ENCODE measurements at places on chromosomes 16 and 17.

- DNase-seq = no peak
Observed at GRCh38 chr17:70344386-70345060, 175.2 kb downstream of the KCNJ2 start.

DNA sequence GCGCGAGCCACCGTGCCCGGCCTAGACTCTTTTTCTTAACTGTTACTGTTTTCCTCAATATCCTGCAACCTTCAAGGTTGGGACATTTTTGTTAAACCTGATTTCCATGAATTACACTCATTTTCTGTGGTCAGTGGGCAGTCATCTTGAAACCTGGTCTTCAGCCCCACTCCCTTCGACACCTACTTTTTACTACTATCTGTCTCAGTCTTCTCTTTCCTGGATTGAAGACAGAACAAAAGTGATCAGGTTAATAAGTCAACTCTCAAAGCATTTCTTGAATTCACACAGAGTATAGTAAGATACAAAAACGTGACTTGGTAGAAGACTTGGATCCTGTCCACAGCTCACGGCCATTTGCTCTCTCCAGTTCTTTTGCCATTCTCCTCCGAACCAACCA lies 6.1 kb downstream of the MINK1 start:
- DNase-seq = no peak

- DNase-seq = no peak
Observed at GRCh38 chr17:40937384-40937819, at the start of gene KRT23. Gene KRT23, minus strand, starts transcription at chr17:40937646. Its CDS starts 1,043 bp downstream, at chr17:40936603.

- DNase-seq = peak; percentile 62
Observed at GRCh38 chr17:68821860-68822696, 133.1 kb downstream of the ABCA8 start.

DNA sequence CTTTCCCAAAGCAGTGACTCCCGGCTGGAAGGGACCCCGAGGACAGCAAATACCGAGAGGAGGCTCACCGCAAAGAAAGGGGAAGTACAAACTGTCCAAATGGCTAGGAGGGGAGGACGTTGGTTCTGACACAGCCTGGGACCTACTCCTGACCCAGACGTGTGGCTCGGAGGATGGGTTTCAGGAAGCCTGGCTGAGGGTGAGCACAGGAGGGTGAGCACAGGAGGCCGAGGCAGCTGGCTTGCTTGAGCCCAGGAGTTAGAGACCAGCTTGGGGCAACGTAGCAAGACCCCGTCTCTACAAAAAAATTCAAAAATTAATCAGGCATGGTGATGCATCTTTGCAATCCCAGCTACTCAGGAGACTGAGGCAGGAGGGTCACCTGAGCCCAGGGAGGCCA lies 83.2 kb downstream of the C16orf78 start:
- no peak for DNase-seq

DNA sequence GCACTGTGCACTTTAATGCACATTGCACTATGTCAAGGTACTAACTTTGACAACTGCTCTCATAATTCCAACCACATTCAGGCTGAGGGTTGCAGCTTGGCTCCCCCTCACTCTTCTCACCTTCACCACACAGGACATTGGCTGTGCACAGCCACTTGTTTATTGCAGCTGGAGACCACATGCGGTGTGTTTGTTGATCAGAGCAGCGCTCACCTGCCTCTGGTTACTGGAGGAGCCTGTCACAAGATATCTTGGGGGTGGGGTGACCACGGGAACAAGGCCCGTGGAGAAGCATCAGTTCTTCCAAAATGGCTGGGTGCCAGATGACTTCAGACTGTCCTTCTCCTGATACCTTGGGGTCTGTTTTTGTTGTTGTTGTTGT lies 10.6 kb upstream of the CCL5 start:
- no peak for DNase-seq

- DNase-seq = no peak
Observed at GRCh38 chr16:84600343-84601229, 17.3 kb downstream of the COTL1 start.

DNA sequence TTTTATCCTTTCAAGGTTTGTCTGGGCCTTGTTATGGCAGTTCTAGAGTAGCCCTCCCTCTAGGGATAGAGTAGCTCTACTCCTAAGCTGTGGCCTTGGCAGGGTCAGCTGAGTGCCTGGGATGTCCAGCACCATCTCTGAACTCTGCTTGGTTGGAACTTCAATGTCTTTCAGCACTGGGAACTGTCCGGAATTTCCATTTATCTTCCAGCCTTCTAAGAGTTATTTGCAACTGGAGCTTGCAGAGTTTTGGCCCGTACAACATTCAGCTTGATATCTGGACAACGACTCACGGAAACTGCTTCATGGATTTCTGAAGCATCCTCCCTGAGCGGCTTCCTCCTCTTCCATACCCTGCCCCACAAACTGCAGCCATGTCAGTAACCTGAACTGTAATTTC lies 22.9 kb downstream of the MMD start:
- no peak for DNase-seq

GRCh38 chr17:30234964-30235363 lies 533 bp downstream of the SLC6A4 start:
- DNase-seq = no peak

DNA sequence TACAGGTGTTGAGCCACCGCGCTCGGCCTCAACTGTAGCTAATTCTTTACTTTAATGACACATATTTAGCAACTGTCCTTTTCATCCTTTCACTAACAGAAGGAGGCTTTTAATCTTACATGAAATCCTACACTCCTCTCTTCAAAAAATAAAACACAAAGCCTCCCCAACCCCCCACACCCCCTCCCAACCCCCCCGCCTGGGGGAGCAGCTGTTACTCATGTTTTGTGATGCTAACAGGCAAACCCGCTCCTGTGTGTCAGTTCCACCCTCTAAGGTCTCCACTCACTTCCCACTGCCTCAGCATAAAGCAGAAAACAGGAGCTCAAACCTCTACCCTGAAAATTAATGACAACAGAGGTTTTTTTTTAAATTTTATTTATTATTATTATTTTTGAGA lies 55.4 kb upstream of the SLC25A19 start:
- no peak for DNase-seq

DNA sequence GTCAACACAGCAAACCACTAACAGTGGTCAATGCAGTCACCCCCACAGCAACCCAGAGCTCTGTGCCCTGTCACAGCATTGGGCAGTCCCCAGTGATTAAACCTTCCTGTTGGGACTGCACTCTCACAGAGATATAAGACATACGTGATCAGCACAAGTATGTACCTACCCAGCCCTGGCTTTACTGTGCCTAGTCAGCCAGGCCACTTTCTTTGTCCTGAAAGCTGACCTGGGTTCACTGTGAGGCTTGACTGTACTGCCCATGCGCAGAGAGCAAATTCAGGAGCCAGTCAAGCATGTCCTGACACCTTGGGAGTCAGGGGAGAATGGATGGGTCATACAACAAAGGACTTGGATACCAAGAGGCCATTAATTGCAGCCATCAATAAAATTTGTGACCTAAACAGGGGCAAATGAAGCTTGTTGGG lies 10.9 kb upstream of the TMEM170A start:
- no peak for DNase-seq

GRCh38 chr17:4822835-4823234 lies 10.3 kb upstream of the MINK1 start:
- DNase-seq = no peak

- no peak for DNase-seq
Observed at GRCh38 chr17:13961265-13961664, 108.0 kb upstream of the COX10 start.

DNA sequence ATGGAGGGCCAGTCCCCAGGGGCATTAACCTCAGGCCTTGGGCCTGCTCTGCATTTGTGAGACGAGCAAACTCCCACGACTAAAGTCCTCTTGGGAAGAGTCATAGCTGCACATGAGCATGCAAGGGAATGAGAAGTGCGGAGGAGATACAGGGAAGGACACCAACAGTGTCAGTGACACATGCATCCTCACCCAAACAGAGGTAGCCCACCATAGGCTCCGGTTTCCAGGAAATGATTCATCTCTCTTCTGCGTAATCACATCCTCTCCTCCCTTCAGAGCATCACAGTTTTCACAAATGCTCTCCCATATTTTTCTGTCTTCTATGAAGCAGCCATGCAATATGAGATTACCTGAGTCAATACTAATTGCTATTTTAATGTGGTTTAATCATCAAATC lies 725.7 kb upstream of the GOT2 start:
- no peak for DNase-seq

- DNase-seq = no peak
Observed at GRCh38 chr17:43832976-43833829, at the start of gene MPP3. Gene MPP3, minus strand, starts transcription at chr17:43833146. Its CDS starts 1,240 bp downstream, at chr17:43831906.

DNA sequence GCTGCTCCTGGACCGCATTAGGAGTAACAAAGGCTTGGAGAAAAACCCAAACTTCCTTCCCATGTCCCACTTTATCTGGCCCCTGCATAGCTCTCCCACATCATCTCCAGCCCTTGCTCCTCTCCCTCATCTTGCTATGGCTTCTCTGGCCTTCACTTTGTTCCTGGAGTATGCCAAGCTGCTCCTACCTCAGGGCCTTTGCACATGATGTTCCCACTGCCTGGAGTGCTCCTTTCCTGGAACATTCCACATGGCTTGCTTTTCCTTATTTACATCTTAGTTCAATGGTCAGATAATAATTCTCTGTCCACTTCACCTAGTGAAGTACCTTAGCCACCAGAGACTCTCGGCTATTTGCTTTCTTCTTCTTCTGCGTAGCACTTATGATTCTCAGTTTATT lies 4.3 kb upstream of the KSR1 start:
- no peak for DNase-seq

DNA sequence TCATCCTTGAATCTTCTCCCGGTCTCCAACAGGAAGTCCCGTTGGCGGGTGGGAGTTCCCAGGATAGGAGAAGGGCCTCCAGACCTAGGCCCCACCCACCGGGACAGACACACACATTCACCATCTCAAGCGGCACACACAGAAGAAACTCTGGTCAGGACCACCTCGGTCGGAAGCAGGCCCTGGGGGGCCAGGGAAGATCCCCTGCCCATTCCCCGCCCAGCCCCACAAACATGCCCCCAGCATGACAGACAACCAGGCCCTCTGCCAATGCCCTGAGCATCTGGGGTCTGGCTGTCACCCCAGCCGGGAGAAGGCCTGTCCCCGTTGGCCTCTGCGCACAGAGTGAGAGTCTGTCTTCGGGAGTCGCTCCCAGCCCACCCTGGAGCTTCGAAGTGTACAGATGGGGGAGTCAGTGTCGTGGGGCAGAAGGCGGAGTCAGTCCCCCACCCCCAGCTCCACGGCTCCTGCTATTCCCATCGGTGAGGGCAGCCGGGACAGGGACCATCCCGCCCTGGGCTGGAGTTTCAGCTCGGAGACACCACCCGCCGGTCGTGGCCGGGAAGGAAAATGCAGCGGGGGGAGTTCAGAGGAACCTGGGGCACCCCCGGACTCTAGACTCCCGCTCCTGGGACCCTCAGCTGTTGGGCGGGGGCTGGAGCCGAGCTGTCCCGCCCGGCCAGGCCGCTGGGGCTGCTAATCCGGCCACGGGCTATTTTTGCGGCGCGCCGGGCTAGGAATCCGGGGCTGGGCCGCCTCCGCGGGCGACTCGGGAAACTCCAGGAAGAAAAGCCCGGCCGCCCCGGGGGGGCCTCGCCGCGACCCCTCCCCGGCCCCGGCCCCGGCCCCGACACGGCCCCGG lies 660 bp downstream of the RHBDF1 start:
- DNase-seq = no peak

GRCh38 chr16:81432937-81433557 lies 11.6 kb upstream of the CMIP start:
- no peak for DNase-seq

GRCh38 chr17:71267668-71268067 lies 853.2 kb upstream of the SOX9 start:
- no peak for DNase-seq

- no peak for DNase-seq
Observed at GRCh38 chr17:4440690-4441686, 7.2 kb downstream of the SPNS3 start.

DNA sequence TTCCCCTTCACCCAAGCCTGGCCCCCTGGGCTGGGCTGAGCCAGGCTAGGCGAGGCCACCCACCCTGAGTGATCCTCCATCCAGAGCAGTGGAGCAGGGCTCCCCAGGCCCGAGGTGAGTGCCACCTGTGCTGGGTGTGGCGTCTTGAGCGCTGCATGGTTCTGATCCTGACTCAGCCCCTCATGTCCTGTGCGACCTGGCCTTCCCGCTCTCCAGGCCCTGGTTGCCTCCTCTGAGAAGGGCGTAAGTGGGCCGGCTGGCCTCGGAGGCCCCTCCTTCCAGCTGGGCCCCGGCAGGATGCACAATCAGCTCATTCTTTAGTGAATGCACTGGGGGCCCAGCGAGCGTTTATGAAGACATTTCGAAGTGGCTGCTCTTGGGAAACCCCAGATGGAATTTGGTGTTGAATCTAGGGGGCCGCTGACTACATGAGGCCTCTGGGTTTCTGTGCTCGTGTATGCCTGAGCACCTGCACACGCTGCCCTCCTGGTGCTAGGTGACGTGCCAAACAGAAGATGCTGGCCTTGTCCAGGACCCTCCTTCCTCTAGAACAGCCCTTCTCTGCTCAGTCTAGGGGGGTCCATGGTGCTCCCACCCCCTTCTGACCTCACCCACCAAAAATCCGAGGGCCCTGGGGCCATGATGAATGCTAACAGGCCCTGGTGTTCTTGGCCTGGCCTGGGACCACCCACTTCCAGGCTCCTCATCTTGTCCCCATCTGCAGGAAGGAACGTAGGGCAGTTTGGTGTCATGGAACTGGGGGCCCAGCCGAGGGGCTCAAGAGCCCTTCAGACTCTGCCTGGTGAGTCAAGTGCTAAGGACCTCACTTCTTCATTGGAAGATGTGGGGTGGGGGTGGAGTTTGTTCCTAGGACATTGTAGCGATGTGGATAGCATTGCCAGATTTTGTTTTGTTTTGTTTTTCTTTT lies 3.6 kb upstream of the TMEM92 start:
- DNase-seq = no peak

GRCh38 chr17:63768433-63768832 lies 5.0 kb downstream of the CCDC47 start:
- no peak for DNase-seq

GRCh38 chr17:66767154-66767933 lies 67.6 kb upstream of the CACNG5 start:
- DNase-seq = no peak

- no peak for DNase-seq
Observed at GRCh38 chr17:56502120-56502654, 91.3 kb upstream of the NOG start.

GRCh38 chr16:31458073-31458843 lies 1.0 kb upstream of the ARMC5 start:
- no peak for DNase-seq

GRCh38 chr17:17351901-17352781 lies 49.0 kb downstream of the NT5M start:
- no peak for DNase-seq

- no peak for DNase-seq
Observed at GRCh38 chr17:64497565-64498035, 746 bp upstream of the POLG2 start.

DNA sequence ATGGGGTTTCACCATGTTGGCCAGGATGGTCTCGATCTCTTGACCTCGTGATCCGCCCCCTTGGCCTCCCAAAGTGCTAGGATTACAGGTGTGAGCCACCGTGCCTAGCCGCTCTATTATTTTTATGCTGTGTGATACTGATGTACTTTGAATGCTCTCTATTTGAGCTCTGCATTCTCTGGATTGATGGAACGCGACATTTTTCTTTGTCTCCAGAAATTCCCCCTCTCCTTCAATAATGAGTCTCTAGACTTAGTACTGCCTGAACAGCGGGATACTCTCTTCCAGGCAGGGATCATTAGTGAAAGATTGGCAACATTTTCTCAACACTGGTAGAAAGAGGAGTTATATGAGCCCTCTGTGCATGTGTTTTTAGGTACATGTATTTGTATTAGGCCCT lies 93.3 kb upstream of the CLEC3A start:
- no peak for DNase-seq

Measured in HS-27A (cell line).